Hair follicular keratinocyte (primary cell): ENCODE measurements at places on chromosomes 11 and 22. TPM values are rescaled to one million over a fixed set of nuclear protein-coding genes. Genes with fewer than 3 reads are reported as not detected.

Gene OR8G5
- not detected in 2 replicates for total RNA-seq

Gene KCNQ1OT1
- 0.11 and 0.31 TPM in 2 replicates for total RNA-seq

Gene NRGN
- total RNA-seq: 0.15 and 0.39 TPM in 2 replicates

Gene TMEM191C
- total RNA-seq: 0.08 and 0.47 TPM in 2 replicates

Gene GLYAT
- not detected in 2 replicates for total RNA-seq

Gene IRAG1
- total RNA-seq: under 0.01 and 0.11 TPM in 2 replicates

Gene RFPL2
- not detected in 2 replicates for total RNA-seq

Gene ESAM
- not detected in 2 replicates for total RNA-seq

Gene ANGPTL5
- total RNA-seq: not detected in 2 replicates

Gene HRAS
- total RNA-seq: 116 and 135 TPM in 2 replicates

Gene SCUBE2
- total RNA-seq: 0.34 and 1.3 TPM in 2 replicates

Gene TRIM49
- not detected in 2 replicates for total RNA-seq

Gene TBRG1
- 19.3 and 19.7 TPM in 2 replicates for total RNA-seq

Gene CTSW
- 0.08 TPM in 1 of 2 replicates, not detected in the other for total RNA-seq

Gene IGSF9B
- total RNA-seq: 0.15 and 0.94 TPM in 2 replicates

Gene CDKN1C
- 0.65 and 2.6 TPM in 2 replicates for total RNA-seq

Gene RAG2
- not detected in 2 replicates for total RNA-seq

Gene LRRC75B
- 14.9 and 37.1 TPM in 2 replicates for total RNA-seq

Gene XKR3
- total RNA-seq: not detected in 2 replicates

Gene RANBP1
- 421 and 961 TPM in 2 replicates for total RNA-seq

Gene FAM83F
- 37.5 and 46.1 TPM in 2 replicates for total RNA-seq

Gene ADAMTS15
- total RNA-seq: 0.86 and 3.0 TPM in 2 replicates

Gene SCGB1D2
- total RNA-seq: not detected in 2 replicates

Gene MIAT
- total RNA-seq: 0.08 and 0.16 TPM in 2 replicates

Gene PHOX2A
- total RNA-seq: not detected in 2 replicates

Gene ALDH3B1
- total RNA-seq: 0.31 and 0.61 TPM in 2 replicates

Gene OR8A1
- not detected in 2 replicates for total RNA-seq

Gene PANX3
- total RNA-seq: not detected in 2 replicates

Gene NLRP14
- total RNA-seq: 0.04 and 0.08 TPM in 2 replicates
